Cardiac muscle cell (in vitro differentiated cells and primary cell): ENCODE measurements at places on chromosomes 7 and 10. TPM values are rescaled to one million over a fixed set of nuclear protein-coding genes. Genes with fewer than 3 reads are reported as not detected.

The GPR85 gene
- 0.32 and 0.80 TPM in 2 replicates for total RNA-seq

The MRPS24 gene
- total RNA-seq, result 160 and 172 TPM in 2 replicates

The AOAH gene
- not detected in 2 replicates for total RNA-seq

The TEX47 gene
- total RNA-seq, result not detected in 2 replicates

The SERPINE1 gene
- 1.1 and 1.6 TPM in 2 replicates for total RNA-seq

The TMEM178B gene
- total RNA-seq, result 0.07 and 0.39 TPM in 2 replicates

The BMPER gene
- total RNA-seq, result 55.1 and 138 TPM in 2 replicates

The FBXL13 gene
- total RNA-seq, result 1.8 and 2.2 TPM in 2 replicates

The GNG11 gene
- 8.4 and 9.6 TPM in 2 replicates for total RNA-seq

The STAG3 gene
- 1.6 and 2.0 TPM in 2 replicates for total RNA-seq
